ENCODE measurements at places on chromosomes 1 and 21.

- DNase-seq: no peak
Observed at GRCh38 chr1:231059566-231060193, 19.6 kb upstream of the FAM89A start.

- no peak for DNase-seq
Observed at GRCh38 chr1:228986093-228986904, 251.0 kb downstream of the RHOU start.

- DNase-seq: no peak
Observed at GRCh38 chr1:55347866-55348265, 132.7 kb upstream of the USP24 start.

GRCh38 chr21:36282568-36283230, 37.3 kb upstream of the MORC3 start:
- DNase-seq: no peak

GRCh38 chr1:152486400-152487006, 24.1 kb upstream of the LCE5A start:
- no peak for DNase-seq

DNA sequence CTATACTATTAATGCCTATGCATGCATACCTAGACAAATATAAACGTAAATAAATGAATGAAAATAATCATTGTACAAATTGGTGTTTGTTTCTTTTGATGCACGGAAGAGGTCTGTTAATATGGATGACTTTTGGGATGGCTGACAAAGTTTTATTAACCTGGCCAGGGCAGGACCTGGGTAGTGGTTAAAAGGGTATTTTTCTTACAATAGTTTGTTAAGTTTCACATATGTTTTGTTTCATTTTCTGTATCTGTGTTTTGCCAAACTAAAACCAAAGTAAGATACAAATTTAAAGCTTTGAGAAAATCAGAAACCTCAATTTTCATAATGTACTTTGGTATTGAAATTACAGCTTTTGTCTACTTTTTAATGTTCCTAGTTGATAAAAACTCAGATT, 222.7 kb upstream of the OLFM3 start:
- no peak for DNase-seq

GRCh38 chr1:182978151-182978853, 25.3 kb upstream of the SHCBP1L start:
- peak; percentile 21 for DNase-seq

- DNase-seq: no peak
Observed at GRCh38 chr1:157653494-157653873, 47.1 kb downstream of the FCRL3 start.

DNA sequence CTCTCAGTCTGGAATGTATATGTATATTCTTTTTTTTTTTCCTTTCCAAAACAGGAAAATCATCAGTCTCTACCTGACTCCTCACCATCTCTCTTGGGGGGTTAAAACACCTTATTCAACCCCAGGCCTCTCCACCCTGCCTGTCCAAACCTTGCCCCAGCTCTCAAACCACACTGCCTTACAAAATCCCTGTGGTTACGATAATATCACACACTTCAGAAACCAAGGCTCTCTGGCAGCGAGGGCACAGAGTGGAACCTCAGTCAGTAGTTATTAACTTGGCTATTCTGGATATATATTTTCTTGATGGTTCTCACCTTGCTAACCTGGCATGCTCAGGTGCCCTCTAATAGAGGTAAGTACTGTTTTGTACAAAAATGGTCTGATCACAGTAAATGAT, 24.7 kb downstream of the KIAA0040 start:
- DNase-seq: no peak

- no peak for DNase-seq
Observed at GRCh38 chr1:55402671-55403464, 187.7 kb upstream of the USP24 start.

- DNase-seq: no peak
Observed at GRCh38 chr1:209207126-209207700, 376.3 kb upstream of the CAMK1G start.

GRCh38 chr1:114131526-114132220, 22.0 kb downstream of the SYT6 start:
- no peak for DNase-seq

- no peak for DNase-seq
Observed at GRCh38 chr21:27480841-27481261, 514.0 kb upstream of the ADAMTS5 start.

DNA sequence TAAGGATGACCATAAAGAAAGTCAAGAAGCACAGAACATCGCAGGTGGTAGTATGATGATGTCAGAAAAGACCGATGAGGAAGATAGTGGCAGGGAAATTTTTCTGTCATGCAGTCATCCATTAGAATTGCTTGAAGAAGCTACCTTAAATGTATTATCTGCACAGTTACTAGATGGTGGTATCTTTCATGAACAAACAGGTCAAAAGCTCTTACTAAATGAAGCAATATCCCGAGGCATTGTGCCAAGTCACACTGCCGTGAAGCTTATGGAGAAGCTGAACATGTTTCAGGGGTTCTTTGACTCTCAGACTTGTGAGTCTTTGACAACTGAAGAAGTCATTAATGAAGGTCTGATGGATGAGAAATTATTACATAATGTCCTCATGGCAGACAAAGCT, 128.8 kb downstream of the MACF1 start:
- DNase-seq: no peak

- no peak for DNase-seq
Observed at GRCh38 chr1:1602968-1603506, 3.1 kb upstream of the FNDC10 start.

GRCh38 chr1:204383163-204383904, 23.6 kb upstream of the PLEKHA6 start:
- no peak for DNase-seq

DNA sequence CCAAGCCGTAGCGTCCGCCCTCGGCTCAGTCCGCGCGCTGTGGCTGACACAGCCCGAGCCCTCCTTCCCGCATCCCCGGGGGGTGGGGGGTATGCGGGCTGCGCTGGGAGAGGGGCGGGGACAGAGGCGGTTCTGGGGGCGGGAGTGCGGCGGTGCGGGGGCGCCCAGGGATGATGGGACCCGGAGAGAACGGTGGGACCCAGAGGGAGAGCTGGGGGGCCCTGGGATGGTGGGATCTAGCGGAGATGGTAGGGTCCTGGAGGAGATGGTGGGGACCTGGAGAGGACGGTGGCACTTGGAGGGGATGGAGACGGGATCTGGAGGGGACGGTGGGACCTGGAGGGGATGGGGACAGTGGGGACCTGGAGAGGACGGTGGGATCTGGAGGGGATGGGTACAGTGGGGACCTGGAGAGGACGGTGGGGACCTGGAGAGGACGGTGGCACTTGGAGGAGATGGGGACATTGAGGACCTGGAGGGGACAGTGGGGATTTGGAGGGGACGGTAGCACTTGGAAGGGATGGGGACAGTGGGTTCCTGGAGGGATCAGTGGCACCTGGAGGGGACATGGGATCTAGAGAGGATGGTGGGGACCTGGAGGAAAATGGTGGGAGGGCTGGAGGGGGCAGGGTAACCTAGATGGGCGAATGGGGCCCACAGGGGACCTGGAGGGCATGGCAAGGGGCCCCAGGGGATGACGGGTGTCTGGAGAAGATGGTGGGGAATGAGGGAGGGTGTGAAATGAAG, 477 bp downstream of the SNAP47 start:
- DNase-seq: no peak

DNA sequence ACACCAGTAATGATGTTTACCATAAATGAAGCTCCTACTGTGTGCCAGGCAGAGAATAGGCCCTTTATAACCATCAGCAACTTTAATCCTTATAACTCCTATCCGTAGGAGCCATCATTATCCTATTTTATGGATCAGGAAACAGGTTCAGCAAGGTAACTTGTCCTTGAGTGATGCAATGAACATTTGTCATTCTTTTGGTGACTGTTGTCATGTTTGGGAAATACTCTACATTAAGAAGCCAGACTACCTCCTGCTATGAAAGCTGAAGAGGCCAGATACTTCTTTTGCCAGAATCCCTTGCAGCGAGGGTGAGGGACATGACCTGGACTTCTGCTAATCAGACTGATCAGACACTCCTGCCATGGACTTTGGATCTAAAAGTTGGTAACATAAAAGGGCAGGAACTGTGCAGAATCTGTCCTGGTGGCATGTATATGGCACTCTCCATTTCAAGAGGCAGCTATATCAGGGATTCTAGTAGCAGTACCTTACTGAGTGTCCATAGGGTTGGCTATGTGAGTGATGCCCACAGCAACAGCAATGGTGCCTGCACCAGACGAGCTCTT, 33.1 kb upstream of the SRRM1 start:
- no peak for DNase-seq

- DNase-seq: no peak
Observed at GRCh38 chr1:246377625-246378153, 129.4 kb downstream of the SMYD3 start.

DNA sequence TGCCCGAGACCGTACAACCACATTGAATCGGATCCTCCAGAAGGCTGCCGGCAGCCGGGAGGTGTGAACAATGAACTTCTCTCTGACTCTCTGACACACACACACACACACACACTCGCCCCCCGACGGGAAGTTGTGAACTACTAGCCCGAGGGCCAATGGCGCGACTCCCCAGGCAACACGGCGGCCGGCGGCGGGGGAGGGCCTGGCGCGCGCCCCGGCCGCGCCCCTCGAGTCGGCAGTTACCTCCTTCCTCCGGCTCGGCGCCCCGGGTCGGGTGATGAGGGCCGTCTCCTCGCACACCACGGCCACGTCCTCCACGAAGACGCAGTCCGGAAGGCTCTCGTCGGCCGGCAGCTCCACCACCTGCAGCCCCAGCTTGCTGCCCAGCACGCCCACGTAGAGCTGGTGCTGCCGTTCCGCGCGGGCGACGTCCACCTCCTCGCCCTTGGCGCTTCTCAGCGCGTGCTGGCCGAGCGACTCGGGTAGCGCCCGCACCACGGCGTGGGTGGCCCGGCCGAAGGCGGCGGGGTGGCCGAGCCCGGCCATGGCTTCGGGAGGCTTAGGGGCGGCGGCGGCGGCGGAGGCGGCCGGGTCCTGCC, 361 bp downstream of the DDAH1 start:
- DNase-seq: peak; percentile 64

- DNase-seq: no peak
Observed at GRCh38 chr1:32474954-32475353, 10.1 kb downstream of the ZBTB8B start.

DNA sequence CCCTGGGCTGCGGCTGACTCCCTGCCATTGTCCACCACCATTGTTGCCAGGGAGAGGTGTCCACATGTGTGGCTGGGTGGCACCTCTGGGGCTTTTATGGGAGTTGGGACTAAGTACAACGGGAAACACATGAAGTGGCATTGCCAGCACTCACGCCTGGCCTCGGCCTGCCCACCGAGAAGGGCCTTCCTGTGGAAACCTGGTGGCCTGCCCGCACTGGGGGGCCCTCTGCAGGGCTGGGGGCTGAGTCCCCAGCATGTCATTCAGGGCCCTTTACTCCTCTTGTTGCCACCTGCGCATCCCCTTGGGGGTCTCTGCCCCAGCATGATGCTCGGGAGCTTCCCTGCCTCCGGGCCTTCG, 35.5 kb upstream of the RUNX3 start:
- no peak for DNase-seq

- DNase-seq: no peak
Observed at GRCh38 chr1:34796990-34797389, 4.2 kb downstream of the GJA4 start.

- DNase-seq: no peak
Observed at GRCh38 chr1:187641015-187641414, 812.3 kb downstream of the PLA2G4A start.

DNA sequence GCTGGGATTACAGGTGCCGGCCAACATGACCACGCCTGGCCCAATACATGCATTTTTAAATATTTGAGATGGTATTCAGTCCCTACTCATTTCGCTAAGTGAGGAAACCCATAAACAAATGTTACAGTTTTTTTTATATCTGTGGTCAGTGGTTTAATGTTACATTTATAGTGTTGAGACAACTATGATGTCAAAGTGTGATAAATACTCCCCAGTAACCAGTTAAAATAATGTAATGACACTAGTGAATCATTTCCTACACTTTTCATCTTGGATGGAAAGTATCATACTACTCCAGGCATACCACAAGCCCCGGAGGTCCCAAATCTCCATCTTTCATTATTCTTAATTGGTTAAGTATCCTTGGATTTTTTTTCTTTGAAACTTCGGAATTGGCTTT, 87.5 kb upstream of the KIF26B start:
- no peak for DNase-seq

DNA sequence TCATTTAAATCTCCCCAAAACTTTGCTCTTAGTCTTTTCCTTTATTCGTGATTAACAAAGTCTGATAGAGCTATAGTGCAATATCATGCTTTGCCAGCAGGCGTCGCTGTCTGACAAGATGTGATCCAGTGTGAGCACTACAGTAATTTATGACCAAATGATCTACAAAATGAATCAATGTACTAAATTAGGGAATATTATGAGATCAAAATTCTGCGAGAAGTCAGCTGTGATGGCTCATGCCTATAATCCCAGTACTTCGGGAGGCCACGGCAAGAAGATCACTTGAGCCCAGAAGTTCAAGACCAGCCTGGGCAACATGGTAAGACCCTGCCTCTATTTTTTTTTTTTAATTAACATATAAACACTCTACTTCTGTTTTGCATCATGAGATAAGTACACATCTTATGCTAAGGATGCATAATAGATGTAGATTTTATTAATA, 3.6 kb upstream of the SPSB1 start:
- peak; percentile 37 for DNase-seq

DNA sequence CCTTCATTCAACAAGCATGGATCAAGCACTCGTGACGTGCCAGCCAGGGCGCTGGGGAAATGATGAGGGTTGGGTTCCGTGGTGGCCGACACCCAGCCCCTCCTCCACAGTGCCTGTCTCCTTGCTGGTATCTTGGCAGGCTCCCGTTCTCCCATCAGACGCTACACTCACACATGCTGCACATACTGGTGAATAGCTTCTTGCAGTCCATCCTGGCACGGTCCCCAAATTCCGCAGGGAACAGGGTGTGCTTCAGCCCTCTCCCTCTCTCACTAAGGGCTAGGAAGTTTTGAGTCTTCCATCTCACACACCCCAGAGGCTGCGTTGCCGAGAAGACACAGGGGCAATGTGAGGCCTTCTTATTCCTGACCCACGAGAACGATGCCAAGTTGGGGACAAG, 10.1 kb upstream of the MEF2D start:
- no peak for DNase-seq

DNA sequence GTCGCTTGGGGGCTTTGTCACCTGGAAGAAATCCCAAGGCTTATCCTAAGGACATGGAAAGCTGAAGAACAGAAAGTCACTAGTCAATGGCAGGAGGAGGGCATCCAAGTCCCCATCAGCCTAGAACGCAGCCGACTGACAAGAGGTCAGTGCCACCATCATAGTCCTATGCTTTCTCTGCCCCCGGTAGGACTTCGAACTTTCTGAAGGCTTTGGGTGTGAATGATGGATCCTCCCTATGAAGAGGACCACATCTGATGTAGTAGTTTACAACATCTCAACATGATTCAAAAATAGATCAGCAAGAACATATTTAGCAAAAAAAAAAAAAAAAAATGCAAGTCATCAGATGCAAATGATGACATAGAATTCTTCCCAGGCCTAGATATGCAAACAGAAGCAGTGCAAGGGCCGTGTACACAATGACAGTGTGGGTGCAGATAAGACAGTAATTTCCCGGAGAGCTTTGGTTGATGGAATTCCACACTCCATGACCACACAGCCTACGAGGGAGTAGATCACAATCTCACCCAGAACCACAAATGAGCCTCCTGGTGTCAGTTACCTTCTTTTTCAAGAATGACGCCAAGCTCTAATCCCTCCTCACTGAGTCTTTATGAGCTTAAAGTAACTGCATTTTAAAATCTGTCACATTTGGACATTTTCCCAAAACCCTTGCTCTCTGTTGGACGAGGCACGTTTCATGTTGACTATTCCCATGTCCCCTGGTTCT, 88.2 kb downstream of the PSMG1 start:
- peak; percentile 24 for DNase-seq

GRCh38 chr1:8389958-8390535, 72.1 kb downstream of the SLC45A1 start:
- no peak for DNase-seq

Measured in LoVo (cell line).